Activated effector memory CD4-positive, alpha-beta T cell treated with Interleukin-2 at 50 U/mL for 16 hours (primary cell): ENCODE measurements at places on chromosomes 3 and 15.

DNA sequence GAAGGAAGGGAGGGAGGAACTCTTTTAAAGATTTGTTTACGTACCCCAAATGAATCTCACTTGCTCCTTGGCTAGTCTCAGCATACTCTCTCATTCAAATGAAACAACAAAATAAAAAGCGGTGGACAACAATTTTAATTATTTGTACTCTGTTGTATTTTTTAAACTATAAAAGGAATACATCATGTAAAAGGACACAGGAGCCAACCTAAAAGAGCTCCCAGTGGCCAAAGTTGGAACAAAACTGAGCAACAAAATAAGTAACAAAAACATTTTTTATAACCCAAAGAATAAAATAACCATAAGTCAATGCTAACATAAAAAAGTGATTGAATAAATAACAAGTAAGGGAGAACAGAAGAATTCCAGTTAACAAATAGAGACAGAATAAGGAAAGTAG is 24.4 kb upstream of the SSUH2 start:
- DNase-seq = no peak

- no peak for DNase-seq
Measured at GRCh38 chr15:73994912-73995622, 551 bp downstream of the PML start.

GRCh38 chr15:60574801-60575631 is 96.1 kb upstream of the ICE2 start:
- no peak for DNase-seq

- DNase-seq = no peak
Measured at GRCh38 chr15:94256511-94256910, 25.1 kb downstream of the MCTP2 start.

DNA sequence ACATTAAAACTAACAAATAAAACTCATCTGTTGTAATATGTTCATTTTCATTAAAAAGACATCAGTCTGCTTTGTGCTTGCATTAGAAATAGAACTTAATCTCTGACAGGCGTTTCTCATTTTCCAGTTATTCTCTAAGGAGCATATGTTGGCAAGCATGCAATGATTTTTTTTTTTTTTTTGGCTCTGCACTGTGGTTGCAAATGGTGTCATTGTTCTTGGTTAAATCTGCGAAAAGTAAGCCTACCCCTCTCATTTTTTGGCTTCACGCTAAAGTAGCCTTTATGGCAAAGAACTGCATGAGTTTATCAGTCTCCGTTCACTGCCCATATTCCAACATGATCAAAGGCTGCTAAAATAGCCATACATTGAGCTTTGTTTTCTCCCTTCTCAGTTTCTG is 403.2 kb downstream of the MECOM start:
- no peak for DNase-seq
